ENCODE measurements at places on chromosomes 3 and 15. TPM values are rescaled to one million over a fixed set of nuclear protein-coding genes. Genes with fewer than 3 reads are reported as not detected.

Gene ASB14
- total RNA-seq, result 9.0 TPM

Gene CYP1A1
- 0.32 TPM for total RNA-seq

Gene LDHAL6B
- not detected for total RNA-seq

Gene GRM7
- not detected for total RNA-seq

Gene LRRC2
- 110 TPM for total RNA-seq

Gene VILL
- total RNA-seq, result 4.4 TPM

Gene ATP2B2
- 0.14 TPM for total RNA-seq

Gene GOLGA8N
- 10.3 TPM for total RNA-seq

Gene LCTL
- total RNA-seq, result not detected

DNA sequence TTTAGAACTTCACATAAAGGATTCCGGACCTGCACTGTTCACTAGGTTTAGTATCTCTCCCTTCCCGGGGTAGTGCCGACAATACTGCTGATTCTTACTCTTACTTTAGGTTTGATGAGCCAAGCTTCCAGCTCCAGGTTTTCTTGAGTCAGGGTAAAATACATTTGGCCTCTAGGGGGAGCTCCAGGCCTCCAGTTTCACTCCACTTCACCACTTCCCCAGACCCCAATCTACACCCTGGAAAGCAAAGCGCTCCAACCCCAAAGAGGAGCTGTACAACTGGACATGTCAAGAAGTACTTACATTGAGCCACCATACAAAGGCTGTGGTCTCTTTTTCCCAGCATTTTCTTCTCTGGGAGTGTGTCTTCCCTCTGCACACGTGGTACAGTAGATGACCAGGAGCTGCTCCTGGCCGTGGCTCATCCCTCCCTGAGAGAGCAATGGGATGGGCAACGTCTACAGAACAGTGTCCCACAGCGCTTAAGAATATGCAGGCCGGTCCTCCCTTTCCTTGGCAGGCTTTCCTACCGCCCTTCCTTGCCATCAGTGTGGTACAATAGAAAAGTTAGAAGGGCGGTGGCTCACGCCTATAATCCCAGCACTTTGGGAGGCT lies 93.9 kb upstream of the CCDC80 start:
- no peak for DNase-seq

DNA sequence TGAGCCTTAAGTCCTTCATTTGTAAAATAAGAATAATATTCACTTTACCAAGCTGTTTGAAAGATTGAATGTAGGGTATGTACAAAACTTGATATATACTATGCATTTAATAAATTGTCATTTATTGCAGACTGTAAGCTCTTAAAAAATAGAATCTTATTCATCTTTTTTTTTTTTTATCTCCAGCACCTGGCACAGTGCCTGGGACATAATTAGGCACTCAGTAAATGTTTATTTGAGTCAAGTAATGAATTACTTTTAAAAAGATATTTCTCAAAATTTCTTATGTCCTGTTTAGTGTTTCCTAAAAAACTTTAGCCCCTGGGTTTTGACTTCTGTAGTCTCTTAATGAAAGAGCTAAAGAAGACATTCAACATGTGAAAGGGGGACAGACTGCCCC lies 71.7 kb downstream of the TOP2B start:
- no peak for DNase-seq

- no peak for DNase-seq
These were observed 2.0 kb downstream of the SNRK start for GRCh38 chr3:43288366-43288765.

DNA sequence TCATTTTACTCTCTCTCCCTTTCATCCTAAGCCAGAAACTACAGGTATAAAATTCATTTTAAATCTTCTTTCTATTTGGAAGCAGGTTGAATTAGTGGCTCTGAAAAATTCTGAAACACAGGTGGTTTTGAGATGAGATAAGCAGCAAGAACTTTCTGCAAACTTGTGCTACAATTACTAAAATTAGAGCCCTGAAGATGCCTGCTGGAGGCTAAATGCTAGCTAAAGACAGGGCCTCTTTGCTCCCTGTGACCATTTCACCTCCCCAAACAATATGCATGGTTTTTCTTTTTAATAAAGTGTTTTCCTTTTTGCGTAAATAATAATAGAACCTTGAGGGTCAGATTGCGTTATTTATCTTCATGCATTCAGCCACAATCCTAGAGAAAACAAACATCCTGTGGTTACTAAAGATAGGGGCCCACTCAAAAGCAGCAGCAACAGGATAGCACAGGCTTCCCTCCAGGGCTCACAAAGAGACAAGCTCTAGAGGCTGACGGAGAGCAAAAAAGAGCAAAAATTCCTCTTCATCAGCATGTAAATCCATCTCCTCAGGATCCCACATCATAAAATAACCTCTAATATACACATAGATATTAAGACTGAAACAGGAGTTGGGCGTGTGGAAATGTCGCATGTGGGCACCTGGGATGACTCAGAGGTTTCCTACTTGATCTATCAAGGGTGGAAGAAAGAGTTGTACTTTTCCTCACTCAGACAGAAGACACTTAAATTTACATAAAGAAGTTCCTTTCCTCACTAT lies 26.5 kb upstream of the CP start:
- DNase-seq, result no peak

- DNase-seq, result no peak
These were observed 434.7 kb upstream of the PDZRN3 start for GRCh38 chr3:74059301-74059922.

DNA sequence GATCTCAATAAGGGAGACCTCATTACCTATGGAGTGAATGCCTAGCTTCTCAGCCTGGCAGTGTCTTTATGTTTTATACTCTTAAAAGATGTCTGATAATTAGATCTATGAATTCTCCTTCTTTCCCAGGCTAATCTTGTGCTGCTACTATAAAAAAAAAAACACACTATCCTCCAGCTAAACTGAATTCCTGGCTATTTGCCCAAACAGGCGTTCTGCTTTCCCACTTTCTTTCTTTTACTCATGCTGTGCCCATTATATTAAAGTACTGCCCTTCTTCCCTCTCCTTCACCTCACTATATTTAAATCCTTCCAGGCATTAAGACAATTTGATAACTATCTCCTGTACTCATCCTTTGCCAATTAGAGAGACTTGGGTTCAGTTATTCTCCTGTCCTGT lies 1134.9 kb downstream of the ROBO2 start:
- no peak for DNase-seq

DNA sequence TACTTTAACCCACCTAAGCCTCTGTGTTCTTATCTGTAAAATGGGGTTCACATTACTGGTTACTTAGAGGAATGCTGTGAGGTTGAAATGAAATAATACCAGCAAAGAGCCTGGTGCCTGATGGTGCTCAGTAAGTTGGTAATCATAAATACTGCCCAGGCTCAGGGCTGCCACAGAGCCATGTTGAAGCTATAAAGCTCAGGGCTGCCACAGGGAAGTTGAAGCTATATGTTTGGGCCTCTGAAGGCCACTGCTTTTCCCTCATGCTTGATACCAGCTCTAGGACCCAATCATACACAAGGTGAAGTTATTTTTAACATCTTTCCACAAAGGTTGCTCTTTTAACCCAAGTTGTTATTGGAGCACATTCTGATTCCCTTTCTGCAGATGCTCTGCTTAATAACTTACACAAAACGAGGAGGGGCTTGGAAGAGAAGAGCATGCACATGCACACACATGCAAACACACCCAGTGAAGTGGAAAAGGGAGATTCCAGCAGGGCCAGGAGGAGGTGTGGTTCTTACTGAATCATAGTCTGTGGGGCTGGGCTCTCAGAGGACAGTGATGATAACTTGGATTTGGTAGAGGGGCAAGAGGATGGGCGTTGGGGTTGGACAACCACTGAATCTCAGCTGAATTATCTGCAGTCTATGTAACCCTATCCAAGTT lies 17.4 kb downstream of the PARP14 start:
- no peak for DNase-seq

- DNase-seq, result peak; percentile 40
These were observed 45.0 kb downstream of the IQSEC1 start for GRCh38 chr3:13028010-13028821.

- no peak for DNase-seq
These were observed 14.3 kb downstream of the TPM1 start for GRCh38 chr15:63056829-63057228.

GRCh38 chr3:173599673-173600072 lies 202.1 kb downstream of the NLGN1 start:
- DNase-seq, result no peak

DNA sequence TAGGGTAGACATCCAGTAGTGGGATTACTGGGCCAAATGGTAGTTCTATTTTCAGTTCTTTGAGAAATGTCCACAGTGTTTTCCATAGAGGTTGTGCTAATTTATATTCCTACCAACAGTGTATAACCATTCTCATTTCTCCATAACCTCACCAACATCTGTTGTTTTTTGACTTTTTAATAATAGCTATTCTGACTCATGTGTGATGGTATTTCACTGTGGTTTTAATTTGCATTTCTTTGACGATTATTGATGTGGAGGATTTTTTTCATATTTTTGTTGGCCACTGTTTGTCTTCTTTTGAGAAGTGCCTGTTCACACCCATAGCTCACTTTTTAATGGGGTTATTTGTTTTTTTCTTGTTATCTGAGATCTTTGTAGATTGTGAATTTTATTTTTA lies 125.2 kb downstream of the CFAP20DC start:
- no peak for DNase-seq

DNA sequence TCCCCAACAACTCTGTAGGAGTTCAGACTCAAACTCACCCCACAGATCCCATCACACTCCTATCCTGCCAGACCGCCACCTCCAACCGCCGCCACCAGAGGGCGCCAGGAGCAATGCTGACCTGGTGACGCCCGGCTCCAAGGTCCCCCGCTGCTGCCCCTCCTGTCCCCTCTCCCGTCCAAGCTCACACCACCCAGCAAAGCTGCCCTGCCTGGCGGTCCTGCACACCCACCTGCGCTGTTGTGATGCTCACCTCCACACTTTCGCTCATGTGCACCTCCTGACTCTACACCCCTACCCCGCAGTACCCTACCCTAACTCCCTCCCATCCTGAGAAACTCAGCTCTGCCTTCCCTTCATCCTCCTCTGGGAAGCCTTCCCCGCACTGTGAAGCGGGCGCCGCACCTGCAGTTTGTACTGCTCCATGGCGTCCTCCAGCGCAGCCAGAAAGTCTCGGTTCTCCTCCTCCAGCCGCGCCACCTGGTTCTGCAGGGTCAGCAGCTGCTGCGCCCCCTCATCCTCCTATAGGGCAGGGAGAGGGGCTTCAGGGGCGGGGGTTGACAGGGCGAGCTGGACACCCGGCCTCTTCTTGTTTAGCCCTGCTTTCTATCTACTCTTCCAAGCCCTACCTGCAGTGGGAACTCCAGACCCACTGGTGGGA lies 7.9 kb downstream of the KIF7 start:
- peak; percentile 85 for DNase-seq

DNA sequence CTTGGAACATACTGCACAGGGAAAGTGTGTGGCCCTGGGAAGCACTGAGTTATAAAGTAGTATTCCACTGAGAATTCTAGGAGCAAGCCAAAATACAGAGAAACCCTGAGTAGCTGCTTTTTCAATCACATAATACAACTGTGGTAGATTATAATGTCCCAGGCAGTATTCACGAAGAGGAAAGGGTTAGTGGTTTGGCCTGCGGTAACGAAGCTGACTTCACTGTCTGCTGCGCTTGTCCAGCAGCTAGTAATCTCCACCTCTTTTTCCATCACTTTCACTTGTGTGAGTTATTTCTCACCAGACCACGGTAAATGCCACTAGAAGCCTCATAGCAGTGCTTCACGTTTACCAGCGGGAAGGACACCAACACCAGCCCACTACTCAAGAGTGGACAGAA lies 34.4 kb downstream of the RPL39L start:
- no peak for DNase-seq

- peak; percentile 23 for DNase-seq
These were observed 48.5 kb downstream of the THBS1 start for GRCh38 chr15:39629371-39629770.

Measured in Right ventricle myocardium inferior (tissue), 1 donor.